ENCODE measurements at places on chromosomes 7 and 10.
A peak's percentile ranks its signal among the peaks of the same experiment; 100 is the strongest.

- no peak for DNase-seq
Observed at GRCh38 chr7:41858201-41858600, 155.3 kb upstream of the INHBA start.

DNA sequence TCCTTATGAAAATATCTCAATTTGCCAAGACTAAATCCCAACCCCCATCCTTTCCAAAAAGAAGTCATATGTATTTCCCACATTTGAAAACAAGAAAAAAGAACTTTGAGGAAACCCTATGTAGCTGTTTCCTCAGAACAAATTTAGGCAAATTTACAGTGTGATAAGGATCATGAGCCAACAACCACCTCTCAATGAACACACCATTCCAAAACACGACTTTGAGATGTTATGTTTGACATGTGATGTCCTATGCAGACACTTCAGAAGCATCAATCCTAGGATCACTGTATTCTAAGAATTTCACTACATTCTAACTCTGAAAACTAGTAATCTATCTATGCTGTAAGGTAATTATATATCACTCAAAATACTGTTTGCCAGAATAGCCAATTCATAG is 62.2 kb downstream of the NT5C2 start:
- no peak for DNase-seq

GRCh38 chr7:64874114-64874513 is 29.0 kb upstream of the ZNF273 start:
- DNase-seq = no peak

GRCh38 chr10:75403144-75403938 is 1.8 kb upstream of the ZNF503 start:
- DNase-seq = peak; percentile 63

- no peak for DNase-seq
Observed at GRCh38 chr10:132443605-132443982, 46.6 kb downstream of the PWWP2B start.

GRCh38 chr7:82472966-82473365 is 29.4 kb upstream of the CACNA2D1 start:
- DNase-seq = no peak

DNA sequence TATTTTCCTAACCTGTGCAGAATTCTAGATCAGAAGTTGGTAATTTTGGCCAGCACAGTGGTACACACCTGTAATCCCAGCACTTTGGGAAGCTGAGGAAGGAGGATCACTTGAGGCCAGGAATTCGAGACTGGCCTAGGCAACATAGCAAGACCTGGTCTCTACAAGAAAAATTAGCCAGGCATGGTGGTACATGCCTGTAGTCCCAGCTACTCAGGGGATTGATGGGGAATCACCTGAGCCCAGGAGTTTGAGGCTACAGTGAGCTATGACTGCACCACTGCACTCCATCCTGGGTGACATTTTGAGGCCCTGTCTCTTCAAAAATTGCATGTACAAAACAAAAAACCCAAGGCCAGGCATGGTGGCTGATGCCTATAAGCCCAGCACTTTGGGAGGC is 8.6 kb downstream of the PGAM1 start:
- no peak for DNase-seq

- DNase-seq = no peak
Observed at GRCh38 chr7:38907066-38907465, 1.9 kb downstream of the VPS41 start.

DNA sequence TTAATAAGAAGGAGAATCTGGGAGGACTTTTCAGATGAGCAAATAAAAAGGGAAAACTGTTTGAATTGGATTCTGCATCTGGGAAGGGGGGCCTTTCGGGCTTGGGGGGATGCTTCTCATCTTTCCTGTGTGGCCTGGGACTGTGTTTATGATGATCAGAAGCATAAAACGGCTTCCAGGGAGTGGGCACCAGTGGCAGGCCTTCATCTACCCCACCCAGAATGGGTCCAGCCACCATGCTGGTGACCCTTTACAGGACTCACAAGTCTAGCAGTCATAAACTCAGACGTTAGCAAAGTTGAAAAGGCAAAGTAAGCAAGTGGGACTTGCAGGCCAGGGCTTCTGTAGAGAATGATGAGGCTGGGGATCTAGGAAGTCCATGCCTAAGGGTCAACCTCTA is 198.3 kb upstream of the ZMIZ1 start:
- DNase-seq = no peak

GRCh38 chr10:121611393-121612159 is 13.3 kb upstream of the FGFR2 start:
- no peak for DNase-seq

- DNase-seq = no peak
Observed at GRCh38 chr10:89515031-89515841, 20.2 kb downstream of the SLC16A12 start.

DNA sequence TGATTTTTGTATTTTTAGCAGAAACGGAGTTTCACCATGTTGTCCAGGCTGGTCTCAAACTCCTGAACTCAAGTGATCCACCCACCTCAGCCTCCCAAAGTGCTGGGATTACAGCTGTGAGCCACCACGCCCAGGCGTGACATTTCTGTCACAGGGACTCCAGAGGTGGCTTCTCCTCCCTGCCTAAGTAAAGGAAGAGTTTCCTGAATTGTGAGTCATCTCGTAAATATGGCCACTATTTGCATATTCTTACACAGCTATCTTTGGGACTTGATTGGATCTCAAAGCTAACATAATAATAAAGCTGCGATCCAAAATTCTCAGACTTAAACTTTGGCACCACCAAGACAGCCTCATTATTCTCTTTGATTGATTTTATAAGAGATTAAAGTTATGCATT is 50.1 kb downstream of the ADARB2 start:
- no peak for DNase-seq

DNA sequence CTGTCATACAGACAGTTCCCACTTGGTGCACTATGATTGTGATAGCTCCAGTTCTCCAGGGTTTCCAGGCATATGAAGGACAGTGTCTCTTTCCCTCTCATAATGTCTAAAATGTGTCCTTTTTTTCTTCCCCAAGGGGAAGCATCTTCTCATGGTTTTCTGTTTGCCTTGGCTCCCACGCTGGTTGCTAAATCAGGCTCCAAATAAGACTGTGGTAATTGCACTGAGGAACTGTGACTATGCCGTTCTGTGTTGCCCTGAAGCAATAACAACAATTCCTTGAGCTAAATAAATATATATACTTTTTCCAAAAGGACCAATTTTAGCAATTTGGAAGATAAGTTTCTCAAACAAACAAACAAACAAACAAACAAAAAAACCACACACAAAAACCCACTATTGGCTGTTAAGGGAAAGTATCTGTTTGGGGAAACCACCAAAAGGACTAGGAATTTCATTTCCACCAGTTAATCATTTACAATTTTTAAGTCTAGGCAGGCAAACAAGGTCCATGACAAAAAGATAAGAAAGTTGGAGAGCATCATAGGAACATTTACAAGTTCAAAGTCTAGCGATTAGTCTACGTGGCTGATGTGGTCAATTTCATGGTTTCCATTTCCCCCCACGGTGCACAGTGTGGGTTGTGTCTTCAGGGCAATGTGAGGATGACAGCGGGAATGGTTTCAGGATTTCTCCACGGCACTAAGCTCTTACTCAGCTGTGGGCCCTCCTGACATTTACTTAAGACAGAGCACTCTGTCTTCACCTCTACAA is 62.4 kb downstream of the THNSL1 start:
- no peak for DNase-seq

GRCh38 chr10:130409931-130410330 is 273.7 kb downstream of the GLRX3 start:
- no peak for DNase-seq

GRCh38 chr7:149673006-149673405 is 100.4 kb downstream of the ZNF467 start:
- no peak for DNase-seq

- DNase-seq = no peak
Observed at GRCh38 chr7:39659356-39660013, 36.1 kb downstream of the RALA start.

- DNase-seq = peak; percentile 74
Observed at GRCh38 chr7:23106057-23106822, 655 bp downstream of the KLHL7 start.

- peak; percentile 36 for DNase-seq
Observed at GRCh38 chr7:517774-518629, 1.6 kb downstream of the PDGFA start.

- DNase-seq = no peak
Observed at GRCh38 chr10:84924131-84924530, 595.7 kb downstream of the CCSER2 start.

DNA sequence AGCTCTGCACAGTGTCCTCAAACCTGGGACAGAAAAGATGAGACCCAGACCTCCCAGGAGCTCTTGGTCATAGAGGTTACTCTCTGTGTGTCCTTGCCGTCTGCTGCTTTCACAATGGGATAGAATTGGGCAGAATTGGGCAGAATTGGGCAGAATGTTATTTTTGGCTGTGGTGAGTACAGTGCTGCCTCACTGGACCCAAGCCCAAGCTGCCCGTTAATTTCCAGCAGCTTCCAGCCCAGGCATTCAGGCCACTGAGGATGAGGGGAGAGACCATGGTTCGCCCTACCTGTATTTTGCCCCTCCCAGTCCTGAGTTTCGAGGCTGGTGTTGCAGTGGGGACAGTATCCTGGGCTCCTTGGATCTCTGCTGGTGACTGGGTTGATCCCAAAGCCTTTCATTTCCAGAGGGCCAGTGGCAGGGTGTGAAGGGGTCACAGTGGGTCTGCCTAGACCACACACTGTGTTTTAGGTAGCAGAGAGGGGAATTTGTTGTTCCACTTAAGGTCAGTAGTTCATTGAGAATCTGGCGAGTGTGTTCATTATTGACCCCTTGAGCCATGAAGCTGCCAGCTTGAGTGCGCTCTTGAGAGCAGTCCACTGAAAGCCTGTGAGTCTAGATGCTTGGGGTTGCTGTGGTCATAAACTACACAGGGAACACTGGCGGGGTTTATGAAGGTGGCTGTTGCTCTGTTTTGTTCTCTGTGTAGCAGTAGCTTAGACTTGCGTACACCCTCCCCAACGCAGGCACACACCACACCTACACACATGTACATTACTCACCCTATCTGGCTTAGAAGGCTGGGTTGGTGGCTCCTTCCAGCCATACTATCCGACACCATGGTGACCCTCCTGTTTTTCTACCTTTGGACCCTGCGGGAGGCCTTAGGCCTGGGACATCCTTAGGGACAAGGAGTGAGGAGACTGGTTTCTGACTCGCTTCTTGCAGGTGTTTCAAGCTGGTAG is 23.5 kb downstream of the NACAD start:
- DNase-seq = no peak

GRCh38 chr7:134779741-134780065 is 269 bp downstream of the CALD1 start:
- no peak for DNase-seq

GRCh38 chr7:69693042-69693441 is 94.8 kb downstream of the AUTS2 start:
- DNase-seq = no peak

GRCh38 chr7:74236284-74236683 is 17.9 kb downstream of the RFC2 start:
- no peak for DNase-seq

- no peak for DNase-seq
Observed at GRCh38 chr10:89946106-89946505, 244.7 kb downstream of the KIF20B start.

GRCh38 chr10:132460691-132461090 is 63.7 kb downstream of the PWWP2B start:
- no peak for DNase-seq

DNA sequence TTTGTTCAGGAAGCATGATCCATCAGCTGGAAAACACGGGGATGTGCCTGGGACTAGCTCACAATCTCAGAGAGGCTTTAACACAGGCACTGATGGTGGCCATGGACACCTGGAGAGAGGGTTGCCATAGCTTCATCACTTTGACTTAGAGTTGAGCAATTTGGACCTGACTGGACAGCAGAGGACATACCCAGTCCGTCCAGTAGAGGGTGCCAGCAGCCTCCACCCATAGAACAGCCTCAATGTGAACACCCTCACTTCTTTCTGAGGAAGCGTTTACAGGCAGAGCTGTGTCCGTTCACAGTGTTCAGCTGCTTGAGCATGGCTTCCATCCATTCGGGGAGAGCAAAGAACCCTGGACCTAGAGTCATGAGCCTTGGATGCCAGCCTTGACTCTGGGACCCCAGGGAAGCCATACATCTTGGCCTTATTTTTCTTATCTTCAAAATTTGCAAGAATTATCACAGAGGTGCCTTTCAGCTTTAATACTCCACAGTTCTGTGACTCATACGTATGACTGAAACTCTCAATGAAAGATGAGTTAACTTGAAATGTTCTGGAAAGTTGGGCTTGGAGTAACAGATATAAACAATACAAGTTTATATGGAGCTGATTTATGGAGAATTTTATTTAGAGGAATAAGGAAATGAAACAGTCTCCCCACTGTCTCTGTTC is 302.9 kb upstream of the PODXL start:
- peak; percentile 59 for DNase-seq

DNA sequence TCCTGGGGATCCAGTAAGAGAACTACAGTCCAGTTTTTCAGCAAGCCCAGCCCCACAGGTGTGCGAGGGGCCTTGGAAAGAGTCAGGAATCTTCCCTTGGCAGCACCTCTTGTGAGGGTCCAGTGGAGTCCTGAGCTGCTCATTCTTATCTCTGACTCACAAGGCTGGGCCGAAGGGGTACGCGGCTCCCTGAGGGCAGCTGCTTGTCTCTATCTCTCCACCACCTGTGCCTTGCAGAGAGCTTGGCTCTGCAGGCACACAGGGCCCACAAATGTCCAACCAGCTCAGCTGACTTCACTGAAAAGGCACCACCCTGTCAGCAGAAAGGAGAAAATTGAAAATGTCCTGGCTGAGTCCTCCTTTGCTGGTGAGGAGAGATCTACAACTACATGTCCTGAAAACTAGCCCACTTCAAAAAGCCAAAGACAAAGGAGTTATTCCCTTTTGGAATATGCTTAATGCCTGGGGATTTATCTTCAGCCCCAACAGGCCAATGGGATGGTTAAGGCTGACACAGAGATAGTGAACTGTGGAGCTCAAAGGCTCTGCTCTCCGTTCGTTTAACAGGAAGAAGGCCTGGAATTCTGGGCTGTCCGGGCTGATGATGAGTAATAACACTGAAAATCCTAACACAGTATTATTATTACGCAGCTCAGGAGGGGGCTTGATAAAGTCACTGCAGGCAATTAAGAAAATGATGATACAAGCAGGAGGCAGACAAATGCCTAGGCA is 23.4 kb downstream of the UROS start:
- DNase-seq = no peak

GRCh38 chr10:131570716-131571307 is 259.3 kb upstream of the TCERG1L start:
- DNase-seq = no peak

- no peak for DNase-seq
Observed at GRCh38 chr10:123930340-123931001, 38.9 kb upstream of the CPXM2 start.

Data from NCI-H2171 treated with DMSO at 0.1 percent for 48 hours (cell line).